ENCODE measurements at places on chromosomes 5 and 9.

DNA sequence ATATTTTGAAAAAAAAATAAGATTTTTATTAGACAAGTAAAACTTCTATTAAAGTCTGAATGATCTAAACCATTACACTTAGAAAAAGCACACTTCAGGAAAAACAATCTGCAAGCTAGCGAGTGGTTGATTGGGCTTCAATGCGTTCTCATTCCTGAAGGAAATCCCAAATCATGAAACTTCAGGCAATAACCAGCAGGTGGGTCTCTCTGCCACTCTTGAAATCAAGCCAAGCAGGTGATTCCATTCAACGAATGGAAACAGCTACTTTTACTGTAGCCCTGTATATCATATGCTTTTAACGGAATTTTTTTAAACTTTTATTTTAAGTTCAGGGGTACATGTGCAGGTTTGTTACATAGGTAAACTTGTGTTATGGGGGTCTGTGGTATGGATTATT lies 234.5 kb upstream of the TRPM3 start:
- DNase-seq, result no peak

DNA sequence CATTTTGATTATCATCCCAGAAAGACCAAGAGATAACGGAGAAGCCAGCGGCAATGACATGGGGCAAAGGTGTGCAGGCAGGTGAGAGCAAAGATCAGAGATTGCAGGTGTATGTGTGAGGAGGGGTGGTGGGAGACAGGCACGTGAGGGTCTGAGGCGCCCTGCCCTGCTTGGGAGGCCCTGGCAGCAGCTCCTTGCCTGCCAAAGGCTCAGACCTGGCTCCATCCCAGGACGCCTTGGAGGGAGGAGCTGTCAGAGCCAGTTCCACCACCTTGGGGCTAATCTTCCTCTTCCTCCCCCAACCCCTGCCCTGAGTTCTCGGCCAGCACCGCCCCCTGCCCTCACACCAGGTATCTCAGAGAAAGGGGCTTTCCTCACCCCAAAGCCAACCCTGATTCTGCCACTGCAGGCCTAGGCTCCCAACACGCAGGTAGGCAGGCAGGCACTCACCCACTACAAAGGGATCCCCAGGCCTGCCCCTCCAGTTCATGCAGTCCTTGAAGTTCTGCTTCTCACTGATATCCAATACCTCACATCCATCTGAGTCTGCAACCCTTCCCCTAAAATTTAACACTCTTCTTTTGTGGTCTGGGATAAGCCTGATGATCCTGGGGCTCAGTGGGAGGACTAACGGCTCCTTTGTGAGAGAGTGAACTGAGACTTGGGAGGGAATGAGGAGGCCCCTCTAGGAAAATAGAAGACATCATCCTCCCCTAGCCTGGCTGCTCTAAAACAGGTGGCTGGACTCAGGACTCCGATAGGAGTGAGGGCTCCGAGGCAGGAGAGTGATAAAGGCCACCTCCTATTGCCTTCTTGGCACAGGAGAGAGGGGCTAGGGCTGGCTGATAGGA lies 1.8 kb downstream of the AQP3 start:
- DNase-seq, result no peak

DNA sequence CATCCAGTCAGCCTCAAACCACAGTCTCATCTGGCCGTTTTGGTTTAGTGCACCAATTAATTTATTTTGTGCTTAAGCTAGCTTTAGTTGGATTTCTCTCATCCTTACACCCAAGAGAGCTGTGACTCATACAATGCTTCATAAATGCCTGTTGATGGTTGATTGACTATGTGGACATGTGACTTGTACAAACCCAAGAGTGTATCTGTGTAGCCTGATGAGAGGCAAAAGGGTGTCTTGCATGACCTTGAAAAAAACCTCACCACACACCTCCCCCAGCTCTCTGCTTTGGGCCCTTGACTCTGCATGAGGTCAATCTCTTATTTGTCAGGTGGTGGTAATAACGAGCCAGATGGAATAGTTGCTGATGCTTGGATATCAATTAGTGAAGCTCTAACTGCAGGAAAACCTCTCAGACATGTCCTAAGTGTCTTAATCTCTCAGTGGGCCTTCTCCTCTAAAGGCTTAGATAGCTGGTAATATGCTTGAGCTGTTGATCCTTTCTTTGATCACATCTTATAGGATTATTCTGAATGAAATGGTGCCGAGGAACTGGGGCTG lies 10.6 kb upstream of the GLRA1 start:
- DNase-seq, result no peak

DNA sequence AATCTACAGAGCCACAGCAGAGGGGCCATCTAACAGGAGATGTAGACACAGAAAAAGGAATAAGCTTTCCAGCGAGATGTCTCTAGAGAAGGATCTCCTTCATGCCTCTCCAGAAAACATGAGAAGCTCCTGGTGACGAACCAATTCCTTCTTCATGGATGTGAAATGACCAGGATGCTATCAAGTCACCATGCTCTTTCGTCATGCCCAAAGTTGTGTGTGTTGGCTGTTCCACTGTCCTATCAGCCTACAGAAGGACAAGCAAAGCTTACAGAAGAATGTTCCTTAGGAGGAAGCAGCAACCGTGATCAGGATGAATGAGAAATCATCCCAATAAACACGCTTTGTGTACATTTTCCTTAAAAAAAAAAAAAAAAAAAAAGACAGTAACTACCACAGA lies 54.4 kb downstream of the ALDH7A1 start:
- DNase-seq, result no peak

GRCh38 chr5:146447734-146448380 lies 724 bp downstream of the TCERG1 start:
- DNase-seq, result no peak

DNA sequence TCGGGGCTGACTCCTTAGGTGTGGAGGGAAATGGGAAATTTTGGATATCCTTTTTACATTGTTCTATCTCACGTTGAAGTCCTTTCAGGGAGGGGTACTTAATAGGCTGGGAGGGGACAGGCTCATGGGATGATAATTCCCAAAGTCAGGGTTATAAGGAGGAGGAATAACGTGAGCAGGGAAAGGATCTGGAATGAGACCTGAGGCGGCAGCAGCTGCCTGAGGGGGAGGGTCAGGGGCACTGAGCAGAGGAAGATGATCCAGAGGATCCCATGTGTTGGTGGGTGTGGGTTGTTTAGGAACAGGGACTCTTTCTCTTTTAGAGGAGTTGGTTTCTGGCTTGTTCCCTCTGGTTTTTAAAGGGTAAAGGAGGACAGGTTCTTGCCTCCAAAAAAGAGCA lies 18.7 kb downstream of the IFT74 start:
- DNase-seq, result no peak

- no peak for DNase-seq
Observed at GRCh38 chr5:43769571-43770355, 166.8 kb downstream of the NNT start.

- DNase-seq, result no peak
Observed at GRCh38 chr9:130987738-130988399, 21.1 kb upstream of the LAMC3 start.

DNA sequence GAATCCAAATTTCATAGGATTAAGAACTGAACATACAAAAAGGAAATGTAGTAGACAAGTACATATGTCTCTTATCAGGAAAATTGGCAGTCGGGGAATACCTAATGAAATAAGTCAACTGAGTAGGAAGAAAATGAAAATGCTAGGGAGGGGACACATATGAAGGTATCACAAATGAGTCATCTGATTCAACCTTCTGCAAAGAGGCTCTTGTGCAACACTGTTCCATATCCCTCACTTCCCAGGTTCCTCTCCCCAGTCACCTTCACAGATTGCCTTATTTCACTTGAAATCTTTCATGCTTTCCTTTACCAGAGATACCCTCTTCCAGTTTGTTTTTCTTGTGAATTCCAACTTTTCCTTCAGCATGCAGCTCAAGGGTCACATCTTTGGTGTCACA lies 139.0 kb downstream of the RFX3 start:
- no peak for DNase-seq

DNA sequence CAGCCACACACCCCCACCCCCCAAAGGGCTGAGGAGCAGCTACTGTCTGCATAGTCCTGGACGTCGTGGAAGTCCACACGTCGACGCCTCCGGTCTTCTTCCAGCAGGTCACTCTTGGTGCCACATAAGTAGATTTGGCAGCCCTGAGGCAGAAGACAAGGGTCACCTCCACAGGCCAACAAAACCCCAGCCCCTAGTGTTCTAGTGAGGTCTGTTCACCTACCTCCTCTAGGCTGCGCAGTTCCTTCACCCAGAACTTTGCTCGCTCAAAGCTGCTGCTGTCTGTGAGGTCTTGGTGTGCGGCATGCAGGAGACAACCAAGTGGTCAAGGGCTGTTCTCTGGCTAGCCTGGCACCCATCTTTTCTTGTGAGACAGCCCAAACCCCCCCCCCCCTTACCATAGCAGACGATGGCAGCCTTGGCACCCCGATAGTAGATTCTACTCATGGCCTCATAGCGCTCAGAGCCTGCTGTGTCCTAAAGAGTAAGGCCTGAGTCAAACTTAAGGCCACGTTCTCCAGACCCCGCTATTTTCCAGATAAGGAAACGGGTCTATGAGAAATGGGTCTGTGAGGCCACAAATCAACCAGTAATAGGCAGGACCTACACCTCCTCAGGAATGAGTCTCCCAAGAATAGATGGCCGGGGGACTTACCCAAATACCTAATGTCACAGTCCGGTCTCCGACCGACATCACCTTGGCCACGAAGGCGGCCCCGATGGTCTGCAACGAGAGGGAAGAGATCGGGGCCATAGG lies 987 bp downstream of the RAB24 start:
- no peak for DNase-seq

DNA sequence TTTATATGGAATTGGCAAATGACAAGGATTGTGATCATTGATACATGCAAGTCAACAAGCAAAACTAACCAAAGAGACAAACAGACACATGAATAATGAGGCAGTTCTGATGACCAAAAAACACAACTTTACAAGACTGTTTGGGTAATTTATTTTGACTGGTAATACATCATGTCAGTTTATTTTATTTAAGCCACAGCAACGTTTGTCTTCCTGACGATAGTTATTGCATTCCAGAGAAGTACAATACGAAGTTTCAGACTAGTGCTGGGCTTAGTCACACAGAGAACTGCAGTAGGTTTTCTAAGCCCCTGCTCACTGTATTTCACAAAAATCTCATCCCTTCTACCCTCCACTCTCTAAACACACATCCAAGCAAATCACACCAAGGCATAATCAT lies 514.2 kb downstream of the RAB3C start:
- DNase-seq, result no peak

GRCh38 chr5:80206282-80206681 lies 49.6 kb downstream of the SERINC5 start:
- DNase-seq, result no peak

- DNase-seq, result no peak
Observed at GRCh38 chr5:169300468-169301385, at the start of gene SLIT3. Gene SLIT3 (minus strand): TSS chr5:169301139. CDS start chr5:169300709, 430 bp downstream.

DNA sequence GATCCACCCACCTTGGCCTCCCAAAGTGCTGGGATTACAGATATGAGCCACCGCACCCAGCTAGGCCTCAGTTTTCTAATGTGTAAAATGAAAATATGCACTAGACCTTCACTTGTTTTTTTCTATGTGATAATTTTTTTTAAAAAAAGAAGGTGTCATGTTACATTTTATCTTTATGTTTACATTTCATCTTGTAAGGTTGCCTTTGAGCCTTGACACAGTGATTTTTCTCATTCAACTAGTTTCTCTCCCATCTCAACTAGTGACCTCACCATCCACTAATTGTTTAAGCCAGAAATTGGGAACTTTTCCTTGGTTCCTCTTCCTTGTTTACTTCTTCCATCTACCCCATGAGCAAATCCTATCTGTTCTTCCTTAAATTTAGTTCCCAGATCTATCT lies 21.5 kb downstream of the TMC1 start:
- DNase-seq, result no peak

DNA sequence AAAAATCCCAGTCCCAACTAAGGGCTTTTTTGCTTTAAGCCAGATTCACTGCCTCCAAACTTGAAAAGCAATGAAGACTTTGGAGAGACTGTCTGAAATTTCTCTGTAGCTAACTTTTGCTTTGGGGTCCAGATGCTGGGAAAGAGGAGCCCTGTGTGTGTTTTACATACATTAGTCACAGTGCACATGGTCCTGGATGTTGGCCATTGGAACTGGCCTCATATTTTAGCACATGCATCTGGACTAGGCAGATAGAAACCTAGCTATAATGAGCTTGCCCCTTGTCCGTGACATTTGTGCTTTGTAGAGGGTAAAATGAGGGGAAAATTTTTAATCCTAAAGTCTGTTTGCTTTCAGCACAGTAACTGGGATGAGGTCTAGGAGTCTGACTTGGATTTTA lies 421.7 kb downstream of the CDK5RAP2 start:
- no peak for DNase-seq

DNA sequence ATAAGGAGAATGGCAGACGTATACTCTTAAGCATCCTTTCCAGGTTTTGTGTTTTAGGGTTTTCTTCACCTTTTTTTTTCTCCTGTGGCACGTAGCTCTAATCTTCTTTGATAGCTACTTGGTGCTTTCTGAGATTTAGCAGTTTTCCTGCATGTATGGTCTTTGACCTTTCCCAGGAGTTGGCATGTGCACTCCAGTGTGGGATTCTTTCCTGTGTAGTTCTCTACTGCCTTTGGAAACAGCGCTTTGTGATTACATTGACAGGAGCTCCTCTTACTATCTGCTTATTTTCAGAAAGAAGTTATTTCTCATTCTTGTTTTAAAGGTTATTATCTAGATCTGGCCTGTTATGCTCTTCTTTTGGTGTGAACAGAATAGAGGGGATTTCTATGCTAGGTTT lies 65.5 kb downstream of the UNC13B start:
- no peak for DNase-seq

DNA sequence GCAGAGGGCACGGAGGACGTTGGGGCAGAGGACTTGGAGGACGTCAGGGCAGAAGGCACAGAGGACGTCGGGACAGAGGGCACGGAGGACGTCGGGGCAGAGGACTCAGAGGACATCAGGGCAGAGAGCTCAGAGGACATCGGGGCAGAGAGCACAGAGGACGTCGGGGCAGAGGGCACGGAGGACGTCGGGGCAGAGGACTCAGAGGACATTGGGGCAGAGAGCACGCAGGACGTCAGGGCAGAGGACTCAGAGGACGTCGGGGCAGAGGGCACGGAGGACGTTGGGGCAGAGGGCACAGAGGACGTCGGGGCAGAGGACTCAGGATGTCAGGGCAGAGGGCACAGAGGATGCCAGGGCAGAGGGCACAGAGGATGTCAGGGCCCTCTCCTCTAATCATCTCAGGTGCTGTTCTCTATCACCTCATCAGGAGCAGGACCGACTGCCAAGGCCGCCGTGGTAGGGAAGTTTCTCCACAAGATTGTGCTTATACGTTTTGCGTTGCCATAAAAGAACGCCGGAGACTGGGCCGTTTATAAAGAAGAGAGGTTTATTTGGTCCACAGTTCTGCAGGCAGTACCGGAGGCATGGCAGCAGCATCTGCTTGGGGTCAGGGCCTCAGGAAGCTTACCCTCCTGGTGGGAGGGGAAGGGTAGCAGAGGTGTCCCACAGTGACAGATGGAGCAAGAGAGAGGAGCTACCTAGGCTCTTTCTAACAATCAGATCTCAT lies 29.4 kb upstream of the ADAMTS2 start:
- DNase-seq, result no peak

Measured in stimulated activated CD4-positive, alpha-beta T cell treated with anti-CD3 and anti-CD28 coated beads, TNF-alpha, amount 100 ng/mL, for 1 hour (primary cell).